ENCODE measurements at places on chromosomes 6 and 20.

GRCh38 chr6:50264995-50265571, 215.4 kb upstream of the DEFB112 start:
- DNase-seq: no peak

DNA sequence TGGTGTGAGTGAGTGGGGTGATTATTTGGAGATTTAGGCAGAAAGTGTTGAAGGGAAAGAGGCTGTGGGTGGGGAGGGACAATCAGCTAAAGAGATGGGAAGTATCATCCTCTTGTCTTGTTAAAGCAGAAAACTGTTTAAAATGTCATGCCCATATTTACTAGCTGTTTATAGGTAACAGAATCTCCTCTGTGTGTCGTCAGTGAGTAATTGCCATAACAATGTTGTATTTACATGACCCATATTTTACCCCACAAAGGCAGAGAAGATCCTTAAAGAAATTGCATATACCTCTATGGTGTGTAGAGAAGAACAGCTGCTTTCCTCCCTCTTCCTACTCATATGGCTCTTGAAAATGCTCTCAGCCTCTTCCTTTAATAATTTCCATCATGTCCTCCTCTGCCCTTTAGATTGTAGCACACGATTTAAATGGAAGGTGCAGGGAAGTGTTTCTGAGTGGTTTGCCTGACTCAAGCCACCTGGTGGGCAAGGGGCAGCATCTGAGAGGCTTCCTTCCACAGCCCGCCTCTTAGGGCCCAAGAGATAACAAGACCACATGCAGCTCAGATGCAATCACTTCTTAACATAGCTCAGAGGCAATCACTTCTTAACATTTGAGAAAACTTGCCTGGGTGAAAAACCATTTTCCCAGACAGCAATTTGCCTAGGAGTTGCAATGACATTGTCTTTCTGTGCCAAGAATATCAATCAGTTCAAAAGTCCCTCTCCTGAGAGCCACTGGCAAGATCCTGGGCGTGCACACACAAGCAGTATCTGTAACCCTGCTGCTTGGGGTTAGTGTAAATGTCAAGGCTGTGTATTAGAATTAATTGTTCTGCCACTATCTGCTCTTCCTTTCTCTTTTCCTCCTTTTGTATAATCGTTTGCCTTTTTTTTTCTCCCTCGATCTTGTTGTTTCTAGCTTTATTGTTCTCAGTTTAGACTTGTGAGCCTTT, 44.1 kb upstream of the EDN1 start:
- no peak for DNase-seq

DNA sequence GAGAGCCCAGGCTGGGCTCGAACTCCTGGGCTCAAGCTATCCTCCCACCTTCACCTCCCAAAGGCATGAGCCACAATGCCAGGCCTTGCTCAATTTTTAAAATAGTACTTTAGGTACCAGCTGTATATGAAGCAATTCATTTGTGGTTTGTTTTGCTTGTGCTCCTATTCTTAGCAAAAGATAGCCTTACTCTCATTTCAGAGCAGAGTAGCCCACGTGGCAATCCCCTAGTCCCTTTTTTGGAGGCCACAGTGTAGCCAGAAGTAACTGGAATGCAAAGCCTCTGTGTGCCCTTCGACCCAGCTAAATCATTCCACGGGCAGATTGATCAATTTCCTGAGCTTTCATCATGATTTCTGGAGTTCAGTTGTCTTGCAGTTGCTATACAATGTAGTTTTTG, 372.2 kb downstream of the NRN1 start:
- no peak for DNase-seq

GRCh38 chr6:157079771-157080170, 243.5 kb downstream of the TMEM242 start:
- DNase-seq: no peak

- no peak for DNase-seq
Observed at GRCh38 chr6:127118298-127119101, at the start of gene RSPO3. Gene RSPO3, plus strand, starts transcription at chr6:127118671. Its CDS starts 522 bp downstream, at chr6:127119193.

- no peak for DNase-seq
Observed at GRCh38 chr6:105568142-105568541, 165.3 kb upstream of the PREP start.

- DNase-seq: no peak
Observed at GRCh38 chr6:157732007-157732406, 91.0 kb upstream of the SNX9 start.

- DNase-seq: peak; percentile 87
Observed at GRCh38 chr6:14035071-14035847, 82.3 kb upstream of the CD83 start.

GRCh38 chr6:154768280-154768679, 35.1 kb downstream of the SCAF8 start:
- no peak for DNase-seq

DNA sequence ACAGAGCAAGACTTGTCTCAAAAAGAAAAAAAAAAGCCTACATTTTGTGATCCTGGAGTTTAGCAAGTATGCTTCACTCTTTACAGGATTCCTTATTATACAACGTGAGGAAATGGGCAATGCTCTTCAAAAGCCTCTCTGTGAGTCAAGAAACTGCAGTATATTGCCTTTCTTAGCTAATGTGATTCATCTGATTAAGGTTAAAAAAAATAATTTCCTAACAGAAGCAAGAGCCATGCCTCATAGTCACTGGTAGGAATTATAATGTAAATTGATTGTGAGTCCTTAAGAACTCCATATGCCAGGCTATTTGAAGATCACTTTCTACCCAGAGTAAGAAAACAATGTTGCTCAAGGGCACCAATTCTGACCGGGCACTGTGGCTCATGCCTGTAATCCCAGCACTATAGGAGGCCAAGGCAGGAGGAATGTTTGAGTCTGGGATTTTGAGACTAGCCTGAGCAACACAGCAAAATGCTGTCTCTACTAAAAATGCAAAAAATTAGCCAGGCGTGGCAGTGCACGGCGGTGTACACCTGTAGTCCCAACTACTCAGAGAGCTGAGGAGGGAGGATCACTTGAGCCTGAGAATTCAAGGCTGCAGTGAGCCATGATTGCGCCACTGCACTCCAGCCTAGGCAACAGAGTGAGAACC, 43.3 kb downstream of the SLC26A8 start:
- DNase-seq: no peak

GRCh38 chr6:87279196-87279595, 43.2 kb upstream of the SMIM8 start:
- DNase-seq: no peak

GRCh38 chr20:8060977-8061376, 41.4 kb upstream of the TMX4 start:
- no peak for DNase-seq

- DNase-seq: no peak
Observed at GRCh38 chr6:1382883-1383728, 6.3 kb upstream of the FOXF2 start.

DNA sequence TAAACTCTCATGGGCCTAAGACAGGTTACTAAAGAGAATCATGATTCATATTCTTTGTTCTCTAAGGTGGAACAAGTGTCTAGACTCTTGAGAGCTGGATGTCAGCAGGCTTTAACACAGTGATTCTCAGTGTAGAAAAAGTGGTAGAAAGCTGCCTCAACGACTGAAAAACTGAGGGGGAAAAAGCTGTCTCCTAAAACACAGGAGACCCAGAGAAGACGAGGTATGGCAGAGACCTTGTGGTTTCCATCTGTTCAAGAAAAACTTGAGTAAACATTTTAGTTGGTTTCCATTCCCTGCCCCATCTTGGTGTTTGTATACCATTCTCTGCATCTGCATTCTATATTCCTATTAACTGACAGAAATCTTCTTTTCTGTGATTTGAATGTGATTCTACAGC, 57.6 kb upstream of the MAP3K7 start:
- no peak for DNase-seq

GRCh38 chr6:157864185-157864761, 41.2 kb downstream of the SNX9 start:
- no peak for DNase-seq

DNA sequence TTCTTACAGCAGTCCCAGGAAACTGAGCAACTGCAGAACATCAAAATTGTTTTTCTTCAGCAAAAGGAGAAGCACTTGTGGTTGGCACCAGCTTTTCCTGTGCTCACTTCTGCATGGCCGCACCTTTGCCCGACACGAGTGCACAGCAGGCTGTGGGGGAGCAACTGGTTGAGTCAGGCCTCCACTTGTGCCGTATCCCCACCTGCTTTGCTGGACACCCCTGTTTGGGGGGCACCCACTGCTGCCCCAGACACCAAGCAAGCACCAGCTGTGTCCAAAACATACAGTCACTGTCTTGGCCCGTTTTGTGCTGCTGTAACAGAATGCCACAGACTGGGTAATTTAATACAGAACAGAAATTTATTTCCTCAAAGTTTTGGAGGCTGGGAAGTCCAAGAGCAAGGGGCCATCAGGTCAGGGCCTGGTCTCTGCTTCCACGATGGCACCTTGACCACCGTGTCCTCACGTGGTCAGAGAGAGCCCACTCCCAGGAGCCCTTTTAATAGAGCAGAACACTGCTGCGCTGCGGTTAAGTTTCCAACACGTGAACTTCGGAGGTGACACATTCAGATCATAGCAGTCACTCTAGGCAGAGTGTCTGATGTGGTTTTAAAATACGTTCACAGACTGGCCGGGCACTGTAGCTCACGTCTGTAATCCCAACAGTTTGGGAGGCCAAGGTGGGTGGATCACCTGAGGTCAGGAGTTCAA, 8.7 kb upstream of the GMEB2 start:
- DNase-seq: no peak

DNA sequence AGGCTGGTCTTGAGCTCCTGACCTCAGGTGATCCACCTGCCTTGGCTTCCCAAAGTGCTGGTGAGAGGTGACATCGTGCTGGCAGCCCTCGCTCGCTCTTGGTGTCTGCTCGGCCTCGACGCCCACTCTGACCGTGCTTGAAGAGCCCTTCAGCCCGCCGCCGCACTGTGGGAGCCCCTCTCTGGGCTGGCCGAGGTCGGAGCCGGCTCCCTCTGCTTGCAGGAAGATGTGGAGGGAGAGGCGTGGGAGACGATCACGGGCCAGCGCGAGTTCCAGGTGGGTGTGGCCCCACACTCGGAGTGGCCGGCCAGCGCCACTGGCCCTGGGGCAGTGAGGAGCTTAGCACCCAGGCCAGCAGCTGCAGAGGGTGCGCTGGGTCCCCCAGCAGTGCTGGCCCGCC, 48.1 kb downstream of the ZBTB9 start:
- DNase-seq: no peak

DNA sequence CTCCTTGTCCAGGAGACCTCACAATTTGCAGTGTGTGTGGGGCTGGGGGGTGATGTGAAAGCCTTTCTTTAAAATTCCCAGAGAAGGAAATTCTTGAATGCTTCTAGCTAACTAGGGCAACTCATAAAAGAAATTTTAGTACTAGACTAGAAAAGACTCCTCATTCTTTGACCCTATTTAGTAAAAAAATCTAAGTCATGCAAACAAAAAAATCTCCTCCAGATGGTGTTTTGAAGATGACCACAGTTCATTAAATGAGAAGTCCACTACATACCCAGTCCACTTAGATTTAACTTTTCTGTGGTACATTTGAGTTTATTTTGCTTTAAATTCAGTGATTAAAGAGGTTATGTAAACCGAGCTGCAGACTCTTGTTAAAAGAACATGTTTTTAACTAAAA, 67.5 kb downstream of the NDUFAF5 start:
- no peak for DNase-seq

DNA sequence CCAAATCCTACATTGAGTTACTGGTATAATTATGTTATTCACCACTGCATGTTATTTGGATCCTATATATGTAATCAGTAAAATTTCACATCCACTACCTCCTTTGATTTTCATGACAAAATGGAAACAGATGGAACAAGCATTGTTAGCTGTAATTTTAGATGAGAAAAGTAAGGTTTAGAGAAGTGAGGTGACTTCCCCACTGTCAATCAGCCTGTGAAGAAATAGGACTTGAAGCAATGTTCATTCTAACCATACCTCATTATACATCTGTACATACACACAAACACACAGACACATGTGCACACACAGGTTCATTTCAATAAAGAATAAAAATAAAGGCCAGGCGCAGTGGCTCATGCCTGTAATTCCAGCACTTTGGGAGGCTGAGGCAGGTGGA, 23.7 kb upstream of the QKI start:
- no peak for DNase-seq

DNA sequence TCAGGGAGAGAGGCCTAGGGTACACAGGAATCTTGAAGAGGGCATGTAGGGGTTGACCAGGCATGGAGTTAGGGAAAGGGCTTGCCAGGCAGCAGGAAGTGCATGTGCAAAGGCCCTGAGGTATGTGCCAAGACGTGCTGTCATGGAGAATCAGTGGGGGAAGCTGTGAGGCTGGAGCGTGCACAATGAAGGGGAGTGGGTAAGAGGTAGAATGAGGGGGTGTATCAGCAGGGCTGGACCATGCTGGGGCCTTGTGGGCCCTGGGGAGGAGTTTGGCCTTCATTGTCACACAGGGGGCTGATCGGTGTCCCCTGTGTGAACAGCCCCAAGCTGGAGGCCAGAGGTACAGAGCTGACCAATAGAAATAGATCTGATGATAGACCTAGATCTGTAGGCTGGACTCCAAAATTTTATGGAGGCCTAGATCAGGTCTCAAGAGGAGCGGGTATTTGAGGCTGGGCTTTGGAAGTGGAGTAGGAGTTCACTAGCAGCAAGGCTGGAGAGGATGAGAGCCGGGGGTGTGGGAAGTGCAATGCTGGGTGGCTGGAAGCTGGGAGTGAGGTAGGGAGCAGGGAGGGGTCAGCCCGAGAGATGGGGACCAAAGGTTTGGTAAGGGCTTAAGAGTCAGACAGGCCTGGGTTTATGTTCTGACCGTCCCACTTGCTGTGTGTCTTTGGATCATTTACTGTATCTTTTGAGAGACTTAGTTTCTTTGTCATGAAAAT, 3.0 kb downstream of the SRC start:
- DNase-seq: no peak

- no peak for DNase-seq
Observed at GRCh38 chr20:64033981-64034493, 1.9 kb upstream of the C20orf204 start.

GRCh38 chr6:55405474-55406235, 78.4 kb downstream of the GFRAL start:
- no peak for DNase-seq

GRCh38 chr6:1594445-1595200, 15.1 kb upstream of the FOXC1 start:
- DNase-seq: no peak

DNA sequence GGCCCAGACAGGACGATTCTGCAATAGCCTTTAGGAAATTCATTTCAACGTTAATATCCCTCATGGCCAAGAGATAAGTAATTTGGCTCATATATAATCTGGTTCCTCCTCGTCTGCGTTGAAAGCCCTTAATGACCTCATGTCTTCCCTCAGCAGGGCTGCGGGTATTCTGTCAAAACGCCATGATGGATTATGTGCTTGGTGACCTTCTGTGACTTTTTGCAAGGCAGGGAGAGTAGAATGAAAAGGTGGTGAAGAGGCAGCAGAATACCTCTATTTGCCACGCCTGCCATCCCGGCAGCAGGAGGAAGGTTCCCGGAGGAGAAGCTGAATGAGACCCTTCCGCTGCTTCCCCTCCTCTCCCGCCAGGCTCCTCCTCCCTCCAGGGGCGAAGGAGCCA, 41.1 kb upstream of the SPACA1 start:
- no peak for DNase-seq

DNA sequence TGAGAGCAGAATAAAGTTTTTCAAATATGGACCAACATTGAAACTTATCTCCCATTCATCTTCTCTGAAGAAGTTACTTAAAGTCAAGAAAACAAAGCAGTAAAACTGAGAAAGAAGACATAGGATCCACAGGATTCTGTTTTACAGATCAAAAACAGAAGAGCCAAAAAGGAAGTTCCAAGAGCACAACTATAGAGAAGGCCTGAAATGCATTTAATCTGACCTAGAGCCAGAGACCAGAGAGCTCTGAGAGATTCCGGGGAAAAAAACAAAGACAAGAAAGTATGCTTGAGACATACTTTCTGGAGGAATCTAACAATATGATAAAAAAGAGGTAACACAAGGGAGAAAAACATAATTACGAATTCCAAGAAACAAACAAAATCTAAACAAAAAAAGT, 26.1 kb downstream of the SRPK1 start:
- no peak for DNase-seq
